Skin of body (tissue), 3 donors: ENCODE measurements at places on chromosomes 1 and 21. TPM values are rescaled to one million over a fixed set of nuclear protein-coding genes. Genes with fewer than 3 reads are reported as not detected.

GRCh38 chr1:55140546-55140983, 74.6 kb downstream of the USP24 start:
- peak; percentile 90 for DNase-seq

- DNase-seq = no peak
Observed at GRCh38 chr21:27772816-27773215, 805.9 kb upstream of the ADAMTS5 start.

DNA sequence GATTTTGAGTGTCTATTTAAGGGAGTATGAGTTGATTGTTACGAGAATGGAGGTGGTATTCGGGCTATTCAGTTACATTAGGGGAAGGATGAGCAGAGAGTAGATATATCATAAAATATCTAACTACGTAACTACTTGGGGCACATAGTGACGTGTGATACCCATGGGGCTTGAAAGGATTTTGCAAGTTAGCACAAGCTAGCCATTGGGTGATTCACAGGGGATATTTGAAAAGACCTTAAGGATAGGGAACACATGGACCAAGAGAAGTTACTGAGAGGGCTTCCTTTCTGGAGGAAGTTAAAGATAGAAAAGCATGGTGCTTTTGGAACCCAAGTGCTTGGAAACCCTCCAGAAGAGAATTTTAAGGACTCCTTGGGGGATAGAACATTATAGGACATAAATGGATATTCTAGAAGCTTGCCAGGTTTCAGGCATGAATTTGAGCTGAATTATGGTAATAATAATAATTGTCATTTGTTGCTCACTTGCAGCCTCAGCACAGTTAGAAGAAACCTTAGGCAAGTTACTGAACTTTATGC, 5.4 kb downstream of the DISP1 start:
- peak; percentile 39 for DNase-seq

- no peak for DNase-seq
Observed at GRCh38 chr1:48726139-48726538, 50.6 kb downstream of the BEND5 start.

DNA sequence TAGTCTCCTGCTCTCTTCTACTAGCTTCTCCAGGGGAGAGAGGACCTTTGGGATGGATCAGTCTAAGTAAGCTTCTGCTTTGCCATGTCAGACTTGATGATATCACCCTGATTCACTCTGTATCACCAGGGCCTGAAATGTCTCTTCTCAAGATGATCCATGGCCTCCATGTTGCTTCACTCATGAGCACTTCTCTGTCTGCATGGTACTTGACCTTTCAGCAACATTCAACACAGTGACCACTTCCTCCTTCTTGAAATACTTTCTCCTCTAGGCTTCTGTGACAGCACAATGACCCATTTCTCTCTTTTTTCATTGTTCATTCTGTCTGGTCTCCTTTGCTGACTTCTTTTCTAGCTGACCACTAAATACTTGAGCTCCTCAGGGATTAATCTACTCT, 35.3 kb upstream of the NGF start:
- no peak for DNase-seq

Gene SELP
- 1.4 TPM for total RNA-seq

DNA sequence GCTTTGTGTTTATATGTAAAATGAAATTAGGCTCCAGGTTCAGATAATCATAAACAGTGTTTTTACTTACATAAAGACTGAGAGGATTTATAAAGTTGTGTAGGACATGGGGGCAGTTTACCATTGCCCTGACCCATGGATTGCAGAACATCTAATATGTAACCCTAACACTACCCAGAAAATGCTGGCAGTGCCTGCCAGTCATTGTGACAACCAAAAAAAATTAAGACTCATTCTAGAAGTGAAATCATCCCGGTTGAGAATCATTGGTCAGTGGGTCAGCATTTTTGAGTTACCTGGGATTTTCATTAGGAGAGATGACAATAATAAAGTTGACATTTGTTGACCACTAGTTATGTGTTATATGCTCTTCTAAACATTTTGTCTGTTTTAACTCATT, 31.2 kb upstream of the THEM4 start:
- no peak for DNase-seq

Gene EXTL1
- 0.69 TPM for total RNA-seq

Gene MAP7D1
- total RNA-seq = 49.6 TPM

- no peak for DNase-seq
Observed at GRCh38 chr21:8998946-8999681, 1522.3 kb upstream of the TPTE start.

Gene SPAG17
- total RNA-seq = 3.3 TPM

DNA sequence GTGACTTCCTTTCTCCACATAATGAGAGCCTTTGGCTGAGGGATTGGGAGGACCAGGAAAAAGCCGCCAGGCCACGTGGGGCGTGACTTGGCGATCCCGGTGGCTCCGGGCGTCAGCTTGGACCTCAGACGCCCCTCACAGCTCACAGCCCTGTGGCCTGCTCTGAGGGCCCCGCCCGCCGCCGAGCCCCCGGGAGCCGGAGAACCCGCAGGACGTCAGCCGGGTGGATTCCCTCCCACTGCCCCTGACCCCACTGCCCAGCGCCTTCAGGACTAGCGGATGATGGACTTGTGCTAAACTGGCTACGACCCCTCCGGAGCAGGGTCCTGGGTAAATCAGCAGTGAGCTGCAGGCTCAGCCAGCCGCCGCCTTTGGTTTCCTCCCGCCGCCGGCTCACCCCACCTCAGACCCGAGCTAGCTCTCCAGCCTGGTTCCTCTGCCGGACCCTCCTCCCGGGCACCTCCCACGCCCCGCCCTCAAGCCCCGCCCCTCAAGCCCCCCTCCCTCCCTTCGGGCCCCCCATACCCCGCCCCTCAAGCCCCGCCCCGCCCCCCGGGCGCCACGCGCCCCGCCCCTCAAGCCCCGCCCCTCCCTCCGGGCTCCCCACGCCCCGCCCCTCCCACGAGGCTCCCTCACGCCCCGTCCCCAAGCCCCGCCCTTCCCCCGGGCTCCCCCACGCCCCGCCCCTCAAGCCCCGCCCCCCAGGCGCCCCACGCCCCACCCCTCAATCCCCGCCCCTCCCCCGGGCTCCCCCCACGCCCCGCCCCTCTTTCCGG, 10.0 kb upstream of the FAAP20 start:
- DNase-seq = peak; percentile 91

DNA sequence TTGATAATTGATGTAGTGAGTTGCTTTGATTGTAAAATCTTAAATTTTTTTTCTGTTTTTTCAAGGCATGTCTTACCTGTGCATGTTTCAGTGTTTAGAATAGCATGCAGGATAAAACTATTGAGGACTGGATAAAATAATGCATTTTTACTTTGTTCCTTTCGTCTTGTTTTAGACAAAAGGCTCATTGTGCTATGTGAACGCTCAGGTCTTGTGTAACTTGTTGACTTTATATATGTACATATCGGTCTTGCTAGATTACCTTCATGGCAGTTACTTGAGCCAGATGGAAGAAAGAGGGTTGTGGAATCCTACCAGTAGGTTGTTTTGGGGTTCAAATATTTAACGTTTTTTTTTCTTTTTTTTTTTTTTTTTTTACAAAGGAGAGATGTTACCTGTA, 7.0 kb downstream of the NFIA start:
- no peak for DNase-seq

- DNase-seq = no peak
Observed at GRCh38 chr1:2460996-2461751, 14.9 kb upstream of the PLCH2 start.

DNA sequence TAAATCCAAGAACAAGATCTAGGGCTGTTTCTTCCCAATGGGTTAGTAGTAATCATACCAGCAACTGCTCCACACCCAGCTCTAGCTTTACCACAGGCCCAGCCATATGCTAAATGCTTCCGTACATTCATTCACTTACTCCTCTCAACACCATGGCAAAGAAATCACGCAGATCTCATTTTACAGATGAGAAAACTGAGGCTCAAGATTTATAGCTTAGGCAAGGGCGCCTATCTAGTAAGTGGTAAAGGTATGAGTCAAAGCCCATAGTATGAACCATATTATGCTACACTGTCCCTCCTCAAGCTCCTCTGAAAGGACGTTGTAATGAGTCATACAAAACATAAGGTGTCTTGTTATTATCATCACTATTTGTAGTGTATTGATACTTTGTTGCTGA, 82.2 kb downstream of the NIBAN1 start:
- no peak for DNase-seq

DNA sequence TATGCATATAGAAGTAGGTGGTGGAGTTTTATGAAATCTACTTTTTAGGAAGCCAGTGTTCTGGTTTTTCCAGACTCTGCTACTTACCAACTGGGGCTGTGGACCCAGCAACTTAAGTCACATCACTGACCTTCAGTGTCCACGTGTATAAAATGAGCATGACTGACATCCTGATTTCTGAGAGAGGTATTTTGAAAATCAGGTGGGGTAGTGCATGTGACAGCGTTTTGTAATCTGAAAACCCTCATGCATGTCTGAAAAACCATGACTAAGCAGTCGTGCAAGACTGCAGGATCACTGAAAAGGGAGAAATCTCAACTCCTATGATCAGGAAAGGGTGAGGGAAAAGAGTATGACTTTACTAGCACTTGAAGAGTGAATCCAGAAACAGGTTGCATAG, 26.1 kb downstream of the CR1L start:
- DNase-seq = no peak

GRCh38 chr1:3588395-3588794, 22.9 kb downstream of the MEGF6 start:
- DNase-seq = no peak

DNA sequence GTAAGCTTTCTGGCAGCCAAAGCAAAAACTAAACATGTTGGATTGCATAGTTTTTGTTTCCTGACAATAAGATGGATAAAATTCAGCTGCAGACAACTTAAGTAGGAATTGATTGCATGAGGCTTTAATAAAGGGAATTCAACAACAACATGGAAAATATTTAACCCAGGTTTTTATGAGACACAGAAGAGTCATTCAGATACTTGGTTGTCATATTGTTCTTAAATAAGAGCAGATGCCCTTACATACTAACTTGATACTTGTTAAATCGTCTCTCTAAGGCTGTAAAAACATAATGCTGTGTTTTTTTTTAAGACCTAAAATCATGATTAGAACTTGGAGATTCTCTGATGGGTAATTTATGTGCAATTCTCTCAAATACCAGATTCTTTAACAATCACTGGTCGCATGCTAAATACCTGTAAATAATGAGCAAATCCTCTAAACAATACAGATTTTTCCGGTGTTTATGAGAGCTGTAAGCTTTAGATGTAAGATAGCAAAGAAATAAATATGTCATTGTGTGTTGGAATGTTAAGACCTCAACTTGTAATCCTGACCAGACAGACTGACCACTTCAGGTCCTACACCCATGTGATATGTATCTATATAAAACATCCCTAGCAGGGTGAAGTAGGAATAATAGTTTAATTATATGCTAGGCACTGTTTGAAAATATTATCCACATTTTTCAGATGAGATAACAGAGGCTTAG, 37.8 kb upstream of the CD34 start:
- DNase-seq = peak; percentile 93

DNA sequence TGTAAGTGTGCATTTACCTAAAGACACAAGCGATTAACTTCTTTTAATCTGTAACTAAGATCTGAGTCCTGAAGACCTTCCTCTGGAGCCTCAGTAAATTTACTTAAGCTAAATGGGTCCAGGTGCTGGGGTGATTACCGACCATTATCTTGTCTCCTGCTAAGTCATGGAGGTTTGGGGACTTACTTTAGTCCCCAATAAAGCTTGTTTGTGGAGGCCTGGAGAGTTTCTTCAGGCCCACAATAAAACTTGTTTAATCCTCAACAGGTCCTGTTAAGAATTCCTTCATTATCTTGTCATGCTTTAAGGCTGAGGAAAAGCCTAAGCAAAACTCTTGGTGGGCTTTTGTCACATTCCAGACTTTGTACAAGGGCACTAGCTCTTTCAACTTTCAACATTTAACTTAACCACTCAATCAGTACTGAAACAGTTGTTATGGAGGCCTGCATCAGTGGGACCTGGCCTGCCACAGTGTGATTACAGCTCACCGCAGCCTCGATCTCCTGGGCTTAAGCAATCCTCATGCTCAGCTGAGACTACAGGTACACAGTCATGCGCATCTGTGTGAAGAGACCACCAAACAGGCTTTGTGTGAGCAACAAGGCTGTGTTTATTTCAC, 84.0 kb downstream of the FMO4 start:
- no peak for DNase-seq

DNA sequence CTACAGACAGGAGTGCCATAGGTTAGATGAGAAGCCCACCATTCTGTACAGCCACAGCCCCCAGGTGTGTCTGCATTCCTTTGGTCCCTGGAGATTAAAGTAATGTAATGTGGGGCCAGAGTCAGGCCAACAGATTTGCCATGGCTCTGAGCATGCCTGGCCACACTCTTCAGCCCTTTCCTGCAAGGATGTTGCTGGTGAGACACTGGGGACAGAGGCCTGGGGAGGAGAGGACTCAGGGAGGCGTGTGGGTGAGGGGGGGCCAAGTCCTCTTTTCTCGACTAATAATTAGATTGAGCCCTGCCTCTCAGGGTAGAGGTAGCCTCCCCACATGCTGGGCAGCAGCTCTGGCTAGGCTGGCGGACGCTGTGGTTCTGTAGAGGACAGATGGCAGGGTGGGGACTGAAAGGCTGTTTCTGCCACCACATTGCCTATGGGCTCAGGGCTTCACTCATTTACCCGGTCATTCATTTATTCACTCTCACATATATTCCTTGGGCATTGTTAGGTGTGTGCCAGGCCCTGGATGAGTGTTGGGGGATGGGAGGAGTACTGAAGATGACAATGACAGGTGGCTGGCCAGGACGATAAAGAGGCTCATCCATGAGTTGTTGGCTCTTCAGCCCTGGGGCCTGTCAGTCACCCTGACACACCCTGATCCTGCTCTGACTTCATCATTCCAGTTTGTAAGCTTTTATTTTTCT, 7.1 kb upstream of the PRCC start:
- DNase-seq = no peak

GRCh38 chr1:183080406-183080805, 57.2 kb downstream of the LAMC1 start:
- DNase-seq = no peak

Gene MATN1
- 1.4 TPM for total RNA-seq

GRCh38 chr1:199335496-199335895, 692.0 kb upstream of the NR5A2 start:
- no peak for DNase-seq

GRCh38 chr1:89200663-89201062, 1.9 kb upstream of the GBP4 start:
- DNase-seq = peak; percentile 61

Gene KANK4
- 10.1 TPM for total RNA-seq

- DNase-seq = no peak
Observed at GRCh38 chr1:240946926-240947325, 335.0 kb upstream of the GREM2 start.

DNA sequence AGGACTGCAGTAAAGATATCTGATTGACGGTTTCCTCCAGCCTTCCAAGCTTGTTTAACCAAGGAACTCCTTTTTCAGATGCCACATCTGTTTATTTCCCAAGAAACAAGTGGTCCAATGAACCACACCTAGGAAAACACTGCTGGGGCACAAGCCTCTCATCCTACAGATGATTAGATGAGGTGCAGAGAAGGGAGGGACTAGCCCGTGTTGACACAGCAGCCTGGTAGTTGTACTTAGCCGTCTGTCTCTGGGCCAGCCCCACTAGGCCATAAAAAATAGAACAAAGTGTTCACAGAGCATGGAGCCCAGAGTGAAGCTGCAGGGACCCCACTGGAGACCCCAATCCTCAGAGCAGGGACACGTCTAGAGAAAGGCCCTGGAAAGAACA, 32.1 kb downstream of the LRP8 start:
- DNase-seq = no peak

Gene TMEM125
- total RNA-seq = 1.3 TPM

GRCh38 chr1:96059736-96060135, 661.8 kb upstream of the PTBP2 start:
- DNase-seq = no peak

Gene PLPPR4
- total RNA-seq = 3.9 TPM
